ENCODE measurements at places on chromosomes 2 and 18.

DNA sequence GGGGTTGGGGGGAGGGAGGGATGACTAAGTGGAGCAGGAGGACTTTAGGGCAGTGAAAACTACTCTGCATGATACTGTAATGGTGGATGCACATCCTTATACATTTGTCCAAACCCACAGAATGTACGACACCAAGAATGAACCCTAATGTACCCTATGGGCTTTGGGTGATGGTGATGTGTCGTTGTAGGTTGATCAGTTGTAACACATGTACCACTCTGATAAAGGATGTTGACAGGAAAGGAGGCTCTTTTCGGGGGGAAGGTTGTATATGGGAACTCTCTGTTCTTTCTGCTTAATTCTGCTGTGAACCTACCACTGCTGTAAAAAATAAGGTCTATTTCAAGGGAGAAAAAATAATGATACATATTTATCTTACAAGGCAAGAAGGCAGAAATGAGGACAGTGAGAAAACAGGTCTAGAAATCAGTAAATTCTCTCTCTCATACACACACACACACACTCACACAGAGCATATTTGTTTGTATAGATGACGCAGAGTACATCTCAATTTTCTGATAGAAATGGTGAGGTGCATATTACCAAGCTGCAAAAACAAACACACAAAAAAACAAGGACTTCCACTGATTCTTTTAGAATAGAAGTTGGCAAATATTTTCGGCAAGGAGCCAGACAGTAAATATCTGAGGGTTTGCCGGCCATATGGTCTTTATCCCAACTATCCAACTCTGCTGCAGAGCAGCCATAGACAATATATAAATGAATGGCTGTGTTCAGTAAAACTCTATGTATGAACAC, 20.2 kb downstream of the FAM124B start:
- peak; percentile 24 for DNase-seq

GRCh38 chr18:31233621-31234275, 71.1 kb upstream of the DSC1 start:
- no peak for DNase-seq

GRCh38 chr2:28199995-28200679, 192.5 kb upstream of the FOSL2 start:
- no peak for DNase-seq

GRCh38 chr2:177429688-177430325, 37.2 kb downstream of the AGPS start:
- peak; percentile 94 for DNase-seq

- DNase-seq, result no peak
Measured at GRCh38 chr2:16674154-16674553, 8.5 kb upstream of the CYRIA start.

DNA sequence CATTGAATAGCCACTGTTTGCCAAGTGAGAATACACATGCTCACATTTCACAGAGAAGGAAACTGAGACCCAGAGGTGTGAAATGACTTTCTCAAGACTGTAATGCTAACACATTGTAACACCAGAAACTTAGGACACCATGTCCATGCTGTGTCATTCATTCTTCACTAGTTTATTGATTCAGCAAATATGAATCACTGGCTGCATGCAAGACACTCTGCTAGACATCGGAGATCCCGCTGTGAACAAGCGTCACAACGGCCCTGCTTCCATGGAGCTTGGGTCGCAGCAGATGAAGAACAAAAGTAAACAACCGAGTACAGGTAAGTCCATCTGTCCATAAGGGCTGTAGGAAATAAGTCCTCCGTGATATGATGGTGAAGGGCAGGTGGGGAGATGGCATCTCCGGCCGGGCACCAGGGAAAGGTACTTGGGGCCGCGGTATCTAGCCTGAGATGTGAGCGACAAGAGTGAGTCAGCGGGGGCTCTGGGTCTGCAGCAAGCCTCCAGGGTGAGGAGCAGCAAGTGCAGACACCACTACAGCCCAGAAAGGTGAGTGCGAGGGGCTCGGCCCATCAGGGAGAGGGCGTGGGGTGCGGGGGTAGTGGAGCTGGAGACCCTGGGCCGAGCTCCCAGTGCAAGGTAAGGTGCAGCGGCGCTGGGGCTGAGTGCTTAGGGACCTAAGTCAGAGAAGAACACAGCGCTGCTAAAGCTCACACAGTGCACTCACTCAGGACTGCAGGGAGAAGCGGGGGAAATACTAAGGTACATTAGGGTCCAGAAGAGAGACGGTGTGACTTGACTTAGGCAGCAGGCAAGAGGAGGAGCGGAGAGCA, 391.2 kb downstream of the FBXO15 start:
- DNase-seq, result no peak

GRCh38 chr2:240253583-240254145, 113.2 kb upstream of the OTOS start:
- no peak for DNase-seq

DNA sequence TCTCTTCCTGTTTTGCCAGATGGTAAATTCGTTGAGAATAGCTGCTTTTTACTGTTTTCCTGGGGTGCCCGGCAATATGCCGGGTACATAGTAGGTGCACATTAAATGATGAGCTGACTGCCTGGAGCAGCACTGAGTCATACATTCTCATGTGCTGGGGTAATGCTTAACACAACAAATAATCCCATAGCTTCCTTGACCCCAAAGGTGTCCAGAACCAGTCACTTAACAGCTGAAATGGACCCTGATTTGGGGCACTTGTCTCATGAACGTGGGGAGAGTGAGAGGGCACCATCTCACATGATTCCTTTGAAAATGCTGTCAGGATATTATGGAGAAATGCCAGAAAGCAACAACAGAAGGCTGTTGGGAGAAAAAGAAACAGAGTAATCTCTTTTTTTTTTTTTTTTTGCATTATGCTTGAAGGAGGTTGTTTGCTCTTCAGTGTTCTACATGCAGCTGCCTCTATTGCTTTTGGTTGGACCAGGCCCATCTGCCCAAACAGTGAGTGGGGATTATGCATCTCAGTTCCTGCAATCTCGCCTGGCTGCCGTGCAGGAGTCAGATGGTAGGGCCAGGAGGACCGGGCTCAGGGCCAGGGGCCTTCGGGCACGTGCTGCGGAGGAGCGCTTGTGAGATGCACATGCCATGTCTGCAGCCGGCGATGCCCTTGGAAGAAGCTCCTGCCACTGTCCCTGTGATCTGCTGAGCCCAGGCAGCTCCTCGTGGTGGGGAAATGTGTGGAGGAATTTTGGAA, 162.1 kb downstream of the SH3RF3 start:
- DNase-seq, result no peak

- peak; percentile 34 for DNase-seq
Measured at GRCh38 chr2:60416221-60417008, 137.0 kb downstream of the BCL11A start.

GRCh38 chr2:114517580-114517979, 75.1 kb downstream of the DPP10 start:
- no peak for DNase-seq

DNA sequence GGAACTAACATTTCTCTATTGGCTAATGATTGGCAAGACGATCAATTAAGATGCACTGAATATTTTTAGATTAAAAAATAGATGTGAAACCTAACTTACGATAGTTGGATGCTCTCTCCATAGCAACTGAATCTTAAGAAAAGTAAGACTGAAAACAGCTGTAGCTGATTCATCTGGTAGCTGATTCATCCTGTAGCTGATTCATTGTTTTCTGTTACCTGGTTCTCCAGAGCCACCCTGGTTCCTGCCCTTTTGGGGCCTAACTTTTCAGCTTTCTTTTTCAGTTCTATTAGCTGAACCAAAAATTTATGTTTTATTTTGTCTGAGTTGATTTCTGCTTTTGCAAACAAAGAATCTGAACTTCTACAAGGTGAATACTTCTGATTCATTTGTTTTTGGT, 22.7 kb upstream of the SPR start:
- peak; percentile 26 for DNase-seq

DNA sequence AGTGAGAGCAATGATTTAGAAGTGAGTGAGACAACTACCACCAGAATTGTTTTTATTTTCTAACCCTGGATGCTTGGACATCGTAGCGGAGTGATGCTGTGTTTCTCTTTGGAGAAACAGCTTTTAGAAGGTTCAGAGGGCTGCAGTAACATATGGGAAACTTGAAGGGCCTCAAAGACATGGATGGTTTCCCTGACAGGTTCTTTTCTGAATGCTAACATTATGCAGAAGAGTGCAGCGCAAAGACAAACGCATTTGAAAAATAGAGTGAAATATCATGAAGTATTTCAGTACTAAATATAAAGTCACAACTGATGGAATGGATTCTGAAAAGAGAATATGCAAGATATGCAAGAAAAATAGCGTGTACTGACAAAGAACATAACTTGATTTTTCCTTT, 385.1 kb upstream of the DSEL start:
- no peak for DNase-seq

GRCh38 chr18:79585395-79586370, 93.9 kb upstream of the CTDP1 start:
- DNase-seq, result no peak

DNA sequence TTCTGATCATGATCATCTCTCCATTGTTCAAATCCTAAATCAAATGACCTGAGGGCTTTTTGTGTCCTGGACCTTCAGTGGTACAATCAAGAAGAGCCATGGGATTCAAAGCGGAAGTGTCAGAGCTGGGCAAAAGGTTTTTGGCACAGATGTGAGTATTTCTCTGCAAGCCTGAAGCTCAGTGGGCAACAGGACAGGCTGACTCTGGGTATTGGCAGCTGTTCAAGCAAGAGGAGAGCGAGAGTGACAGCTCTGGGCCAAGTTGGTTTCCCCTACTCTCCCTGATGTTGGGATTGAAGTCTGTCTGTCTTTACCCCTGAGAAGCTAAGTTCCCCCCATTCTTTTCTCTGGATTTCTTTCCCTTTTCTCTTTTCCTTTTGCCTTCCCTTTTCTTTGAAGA, 33.3 kb downstream of the DSEL start:
- DNase-seq, result peak; percentile 7

- no peak for DNase-seq
Measured at GRCh38 chr2:203869223-203870042, 1.9 kb downstream of the CTLA4 start.

GRCh38 chr2:28454016-28454930, 41.6 kb upstream of the PLB1 start:
- peak; percentile 40 for DNase-seq

DNA sequence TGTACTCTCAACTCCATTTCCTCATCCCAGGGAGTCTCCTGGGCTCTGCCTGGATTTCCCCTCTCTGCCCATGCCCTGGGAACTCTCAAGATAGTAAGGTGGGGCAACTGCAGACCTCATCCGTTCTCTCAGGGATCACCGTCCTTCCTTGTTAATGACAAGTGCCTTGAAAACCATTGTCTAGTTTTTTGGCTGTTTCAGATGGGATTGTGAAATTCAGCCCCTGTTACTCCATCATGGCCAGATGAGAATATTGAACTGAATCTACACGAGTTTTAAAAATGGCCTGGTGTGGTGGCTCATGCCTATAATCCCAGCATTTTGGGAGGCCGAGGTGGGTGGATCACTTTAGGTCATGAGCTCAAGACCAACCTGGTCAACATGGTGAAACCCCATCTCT, 665 bp upstream of the HRH4 start:
- DNase-seq, result no peak

DNA sequence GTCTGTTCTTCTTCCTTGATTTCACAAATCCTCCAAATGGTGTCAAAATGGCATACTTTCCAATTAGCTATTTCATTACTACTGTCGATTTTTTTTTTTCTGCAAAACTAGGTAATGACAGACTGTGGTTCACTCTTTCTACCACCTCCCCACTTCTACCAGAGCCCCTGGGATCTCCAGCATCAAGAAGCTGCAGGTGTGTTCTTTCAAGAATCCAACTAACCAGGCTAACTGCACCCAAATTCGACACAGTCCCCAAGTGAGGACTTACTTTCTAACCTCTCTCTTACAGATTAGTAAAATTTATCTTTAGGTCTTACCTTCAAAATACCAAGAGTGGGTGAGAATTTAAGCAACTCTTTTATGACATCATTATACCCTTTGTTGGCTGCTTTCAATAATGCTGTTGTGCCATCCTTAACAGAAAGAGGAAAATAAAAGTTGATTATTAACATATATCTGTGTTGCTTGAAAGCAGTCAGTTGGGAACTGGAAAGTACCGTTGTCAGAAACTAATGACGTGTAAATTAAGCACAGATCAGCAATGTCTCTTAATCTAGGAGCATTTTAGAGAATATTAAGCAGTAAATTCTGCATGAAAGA, 31.2 kb upstream of the NPC1 start:
- DNase-seq, result no peak

GRCh38 chr2:36459725-36460137, 104.2 kb downstream of the CRIM1 start:
- peak; percentile 48 for DNase-seq

Measured in AG10803 (cell line).